ENCODE measurements at places on chromosomes 7 and 10. TPM values are rescaled to one million over a fixed set of nuclear protein-coding genes. Genes with fewer than 3 reads are reported as not detected.

GRCh38 chr7:26664735-26665416, 199.5 kb downstream of the SKAP2 start:
- no peak for DNase-seq

DNA sequence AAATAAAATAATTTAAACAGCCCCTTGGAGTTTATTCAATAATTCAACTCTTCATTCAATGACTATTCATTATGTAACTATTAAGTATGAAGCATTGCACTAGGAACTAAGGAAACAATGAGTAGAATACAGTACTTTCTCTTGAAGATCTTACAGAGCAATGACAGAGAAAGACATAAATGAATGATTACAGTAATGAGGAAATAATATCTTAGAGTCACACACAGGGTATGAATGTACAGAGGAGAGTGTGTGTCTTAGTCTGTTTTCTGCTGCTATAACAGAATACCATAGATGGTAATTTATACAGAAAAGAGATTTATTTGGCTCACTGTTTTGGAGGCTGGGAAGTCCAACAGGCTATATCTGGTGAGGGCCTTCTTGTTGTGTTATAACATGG, 120.5 kb upstream of the NRBF2 start:
- no peak for DNase-seq

GRCh38 chr10:47294057-47294456, 5.9 kb upstream of the GDF10 start:
- DNase-seq, result no peak

The CHAT gene
- not detected for total RNA-seq

- no peak for DNase-seq
Measured at GRCh38 chr10:9198611-9199010, 1144.1 kb downstream of the GATA3 start.

DNA sequence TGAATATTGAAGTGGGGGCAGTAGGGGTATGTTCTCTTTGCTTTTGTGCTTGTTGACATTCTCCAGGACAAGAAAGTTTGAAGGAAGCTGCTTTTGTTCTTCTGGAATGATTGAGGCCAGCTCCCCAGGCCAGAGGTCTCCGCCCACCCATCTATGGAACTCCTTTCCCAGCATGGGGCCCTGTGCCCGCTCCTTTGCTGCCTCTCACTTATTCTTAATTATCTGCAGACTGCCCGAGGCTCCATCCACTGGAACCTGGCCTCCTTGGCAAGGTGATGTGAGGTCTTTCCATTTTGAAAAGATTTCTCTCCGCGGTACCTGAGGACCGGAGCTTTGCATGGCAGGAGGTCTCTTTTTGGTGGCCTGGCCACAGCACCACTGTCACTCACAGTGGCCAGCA, 39.3 kb upstream of the MKI67 start:
- no peak for DNase-seq

The RGS10 gene
- total RNA-seq, result 67.1 TPM

The SPDYE6 gene
- not detected for total RNA-seq

DNA sequence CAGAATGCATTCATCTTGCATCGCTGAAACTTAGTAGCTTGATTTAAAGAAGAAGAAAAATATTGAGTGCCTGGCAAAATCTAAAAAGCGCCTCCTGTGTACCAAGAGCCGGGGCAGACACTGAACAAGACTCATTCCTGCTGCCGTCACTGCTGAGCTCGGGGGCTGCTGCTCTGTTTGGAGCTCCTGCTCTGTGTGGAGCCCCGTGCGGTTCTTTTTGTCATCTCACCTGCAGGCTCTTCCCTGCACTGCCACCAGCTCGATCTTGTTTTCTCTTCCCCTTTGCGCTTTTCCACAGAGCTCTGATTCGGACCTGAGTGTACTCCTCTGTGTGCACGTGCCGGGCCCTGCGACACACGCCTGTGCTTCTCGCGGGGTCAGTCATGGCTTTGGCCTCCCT, 462.1 kb upstream of the DPP6 start:
- DNase-seq, result no peak

The SPDYE16 gene
- not detected for total RNA-seq

The KLF14 gene
- total RNA-seq, result not detected

GRCh38 chr7:32892521-32893206, 1.1 kb upstream of the KBTBD2 start:
- DNase-seq, result no peak

- no peak for DNase-seq
Measured at GRCh38 chr7:66778201-66778600, 37.7 kb downstream of the RABGEF1 start.

DNA sequence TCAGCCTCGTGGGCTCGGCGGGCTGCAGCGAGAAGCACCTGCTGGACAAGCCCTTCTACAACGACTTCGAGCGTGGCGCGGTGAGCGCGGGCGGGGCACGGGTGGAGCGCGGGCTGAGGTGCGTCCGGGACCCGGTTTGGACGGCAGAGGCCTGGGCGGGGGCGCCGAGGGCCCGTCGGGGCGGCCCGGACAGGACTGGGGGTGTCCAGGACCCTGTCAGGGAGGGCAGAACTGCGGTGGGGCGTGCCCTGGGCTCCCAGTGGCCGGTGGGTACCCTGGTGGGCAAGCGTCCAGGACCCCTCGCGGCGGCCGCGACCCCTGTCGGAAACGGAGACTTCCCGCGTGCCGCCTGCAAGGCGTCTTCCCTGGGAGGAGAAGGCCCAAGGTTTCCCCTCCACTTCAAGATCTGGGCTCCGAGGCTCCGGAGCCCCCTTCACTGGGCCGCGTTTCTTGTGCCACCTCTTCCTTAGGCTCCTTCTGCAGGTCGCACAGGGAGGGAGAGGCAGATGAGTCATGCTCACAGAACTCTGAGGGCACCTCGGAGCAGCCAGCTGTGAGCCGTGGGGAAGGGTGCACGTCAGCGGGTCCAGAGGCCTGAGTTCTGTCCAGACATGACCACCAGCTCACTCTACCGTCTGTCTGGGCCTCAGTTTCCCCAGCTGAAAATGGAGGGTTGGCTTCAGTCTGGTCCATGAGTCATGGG, 485 bp downstream of the ALOX5 start:
- no peak for DNase-seq

The SLC29A4 gene
- 3.8 TPM for total RNA-seq

DNA sequence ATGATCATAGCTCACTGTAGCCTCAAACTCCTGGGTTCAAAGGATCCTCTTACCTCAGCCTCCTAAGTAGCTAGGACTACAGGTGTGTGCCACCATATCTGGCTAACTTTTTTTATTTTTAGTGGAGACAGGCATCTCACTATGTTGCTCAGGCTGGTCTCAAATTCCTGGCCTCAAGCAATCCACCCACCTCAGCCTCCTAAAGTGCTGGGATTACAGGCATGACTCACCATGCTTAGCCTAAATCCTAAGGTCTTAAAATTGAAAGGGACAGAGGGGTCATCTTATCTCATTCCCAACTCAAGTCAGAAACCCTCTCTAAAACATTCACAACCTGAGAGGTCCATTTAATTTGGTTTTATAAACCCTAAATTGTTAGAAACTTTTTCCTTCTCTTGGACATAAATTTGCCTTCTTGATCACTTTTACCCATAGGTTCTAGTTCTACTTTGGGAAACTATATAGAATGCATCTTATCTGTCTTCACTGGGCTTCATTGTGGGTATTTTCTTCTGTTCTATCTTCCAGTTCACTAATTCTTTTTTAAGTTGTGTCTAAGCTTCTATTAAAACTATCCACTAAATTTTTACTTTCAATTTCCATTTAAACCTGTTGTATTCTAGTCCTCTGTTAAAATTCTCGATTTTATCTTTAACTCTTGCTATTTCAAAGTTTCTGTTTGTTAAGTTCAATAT, 183.4 kb upstream of the KAT6B start:
- no peak for DNase-seq

- DNase-seq, result no peak
Measured at GRCh38 chr7:93203496-93203895, 22.8 kb downstream of the HEPACAM2 start.

- no peak for DNase-seq
Measured at GRCh38 chr7:64656489-64656888, 9.4 kb upstream of the ZNF107 start.

- DNase-seq, result no peak
Measured at GRCh38 chr10:114837690-114838089, 16.1 kb downstream of the FHIP2A start.

GRCh38 chr7:111083413-111083812, 7.5 kb upstream of the LRRN3 start:
- DNase-seq, result no peak

GRCh38 chr7:50455658-50456057, 5.5 kb upstream of the FIGNL1 start:
- no peak for DNase-seq

GRCh38 chr7:127107601-127108007, 145.1 kb downstream of the GRM8 start:
- no peak for DNase-seq

GRCh38 chr7:84161398-84161797, 33.2 kb downstream of the SEMA3A start:
- no peak for DNase-seq

GRCh38 chr10:79306644-79307220, 40.5 kb upstream of the PPIF start:
- no peak for DNase-seq

DNA sequence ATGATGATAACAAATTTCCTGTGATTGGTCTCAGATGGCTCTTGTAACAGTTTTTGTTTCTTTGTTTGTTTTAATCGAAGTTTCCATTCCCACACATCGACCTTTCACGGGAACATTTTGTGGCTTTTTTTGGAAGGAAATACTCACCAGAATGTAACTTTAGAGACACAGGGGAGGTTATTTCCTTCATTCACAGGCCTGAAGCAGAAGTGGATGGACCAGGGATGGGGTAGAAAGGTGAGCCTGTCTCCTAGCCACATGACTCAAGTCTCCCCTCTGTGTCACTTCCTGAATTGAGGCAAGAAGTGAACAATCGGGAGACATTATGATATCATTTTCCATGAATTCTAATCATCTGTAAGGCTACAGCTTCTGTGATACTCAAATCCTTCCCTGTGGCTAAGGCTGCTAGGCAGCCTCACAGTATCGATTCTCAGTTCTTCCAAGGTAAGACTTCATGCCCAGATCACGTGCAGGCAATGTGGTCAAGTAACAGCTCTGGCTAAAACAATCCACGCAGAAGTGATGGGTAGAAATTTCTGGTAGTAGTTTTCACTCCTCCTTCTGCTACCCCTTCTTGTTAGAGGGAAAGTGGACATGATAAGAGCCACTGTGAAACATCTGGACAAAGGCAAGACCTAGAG, 203.9 kb upstream of the NEBL start:
- peak; percentile 18 for DNase-seq

GRCh38 chr7:48132792-48133191, 38.5 kb upstream of the ABCA13 start:
- DNase-seq, result no peak

DNA sequence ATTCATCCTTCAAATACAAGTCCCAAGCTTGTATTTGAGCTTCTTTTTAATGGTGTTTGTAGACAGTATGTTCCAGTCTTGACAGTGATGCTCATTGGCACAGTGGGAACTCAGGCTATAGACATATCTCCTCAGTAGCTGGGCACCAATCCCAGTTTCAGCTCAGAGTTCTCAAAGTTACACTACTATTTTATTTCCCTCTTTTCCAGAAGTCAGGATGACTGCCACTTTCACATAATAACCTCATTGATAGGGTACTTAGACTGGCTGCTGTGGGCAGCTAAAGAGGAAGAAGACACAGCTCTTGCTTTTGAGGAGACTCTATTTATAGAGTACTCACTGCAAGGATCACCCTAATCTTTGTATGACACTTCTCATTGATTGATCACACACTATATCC, 2.4 kb downstream of the GBF1 start:
- DNase-seq, result no peak

The IFIT1 gene
- 3.3 TPM for total RNA-seq

- DNase-seq, result no peak
Measured at GRCh38 chr10:3054183-3054850, 13.0 kb upstream of the PFKP start.

DNA sequence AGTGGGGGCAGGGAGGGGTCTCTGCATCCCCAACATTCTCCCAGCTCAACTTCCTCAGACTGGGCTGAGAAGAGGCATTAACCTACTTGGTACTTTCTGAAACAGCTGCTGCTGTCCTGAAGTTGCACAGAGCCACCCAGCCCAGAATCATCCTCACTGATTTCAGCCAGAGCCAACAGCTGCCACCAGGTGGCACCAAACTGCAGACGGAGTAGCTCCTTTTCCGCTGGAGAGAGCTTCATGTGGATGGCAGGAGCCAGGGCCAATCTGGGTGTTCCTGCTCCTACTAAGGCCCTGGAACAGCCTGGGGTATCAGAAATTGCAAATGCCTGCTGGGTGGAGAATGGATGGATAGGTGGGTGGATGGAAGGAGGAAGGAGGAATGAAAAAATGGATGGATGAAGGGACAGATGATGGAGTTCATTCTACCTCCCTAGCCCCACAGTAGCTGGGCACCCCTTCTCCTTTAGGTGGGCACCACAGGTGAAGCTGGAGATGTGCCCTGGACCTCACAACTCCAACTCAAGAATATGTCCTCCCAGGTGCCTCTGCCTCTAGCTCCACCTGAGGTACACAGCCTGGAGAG, 11.8 kb upstream of the DRGX start:
- DNase-seq, result peak; percentile 31

GRCh38 chr10:103280031-103280430, 3.1 kb downstream of the INA start:
- DNase-seq, result no peak

- DNase-seq, result no peak
Measured at GRCh38 chr10:122822973-122823690, 22.5 kb downstream of the CUZD1 start.

- no peak for DNase-seq
Measured at GRCh38 chr10:84360637-84361365, 32.4 kb downstream of the CCSER2 start.

DNA sequence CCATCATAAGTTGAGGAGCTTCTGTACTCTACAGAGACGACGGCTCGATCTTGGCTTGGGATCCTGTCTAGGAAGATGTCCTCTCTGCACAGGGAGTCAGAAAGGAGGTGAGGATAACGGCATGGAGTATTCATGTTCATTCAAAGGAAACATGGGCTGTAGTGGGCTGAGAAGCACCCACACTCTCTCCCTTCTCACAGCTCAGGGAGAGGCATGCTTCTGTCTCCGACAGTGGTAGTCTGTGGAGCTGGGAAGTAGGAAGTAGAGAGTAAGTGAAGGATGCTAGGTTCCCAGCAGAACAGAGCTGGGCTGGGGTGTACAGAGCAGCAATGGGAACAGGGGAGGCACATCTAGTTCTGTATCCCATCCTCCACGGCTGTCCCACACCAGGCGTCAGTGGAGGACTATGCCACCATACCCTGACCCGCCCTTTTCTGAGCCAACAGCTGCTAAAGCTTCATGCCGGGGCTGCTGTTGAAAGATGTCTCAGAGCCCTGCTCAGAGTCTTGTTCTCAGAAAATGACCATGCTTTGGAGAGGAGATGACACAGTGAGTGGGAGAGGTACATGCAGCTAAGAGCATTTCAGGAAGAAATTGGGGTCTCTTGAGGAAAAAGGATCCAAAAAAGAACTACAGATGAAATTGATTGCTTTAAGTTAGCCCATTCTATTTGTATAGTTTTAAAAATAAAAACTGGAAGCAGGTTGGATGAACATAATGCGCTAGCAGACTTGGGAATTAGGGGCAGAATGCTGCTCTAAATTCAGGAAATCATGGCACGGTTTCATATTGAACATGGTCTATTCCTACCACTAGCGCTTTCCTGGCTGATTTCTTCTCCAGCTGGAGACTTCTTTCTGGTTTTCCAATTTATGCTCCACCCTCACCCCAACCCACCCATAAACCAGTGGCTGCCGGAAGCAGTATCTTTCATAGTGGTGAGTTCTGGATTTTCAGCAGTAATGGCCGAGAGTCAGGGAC, 138.6 kb downstream of the CHN2 start:
- no peak for DNase-seq

The LOXL4 gene
- 7.0 TPM for total RNA-seq

Measured in glomerular endothelial cell (primary cell).